Regular cardiac myocyte (primary cell): ENCODE measurements at places on chromosomes 12 and 14. TPM values are rescaled to one million over a fixed set of nuclear protein-coding genes. Genes with fewer than 3 reads are reported as not detected.

ACRBP gene
- total RNA-seq = under 0.01 TPM in 1 of 2 replicates, not detected in the other

PAX9 gene
- total RNA-seq = not detected in 2 replicates

GPR162 gene
- total RNA-seq = 0.96 and 2.5 TPM in 2 replicates

CRIP1 gene
- 0.28 and 5.4 TPM in 2 replicates for total RNA-seq

C1S gene
- total RNA-seq = 24.7 and 213 TPM in 2 replicates

LMNTD1 gene
- 0.38 TPM in 1 of 2 replicates, not detected in the other for total RNA-seq

M6PR gene
- total RNA-seq = 207 and 229 TPM in 2 replicates

PLXNC1 gene
- 1.5 and 2.3 TPM in 2 replicates for total RNA-seq

SIX4 gene
- total RNA-seq = 8.1 and 9.6 TPM in 2 replicates

ALX1 gene
- not detected in 2 replicates for total RNA-seq

ARID2 gene
- 13.2 and 14.8 TPM in 2 replicates for total RNA-seq

ERBB3 gene
- 0.38 and 0.56 TPM in 2 replicates for total RNA-seq

RACGAP1 gene
- total RNA-seq = 27.1 and 123 TPM in 2 replicates

DEPDC4 gene
- 1.7 and 3.4 TPM in 2 replicates for total RNA-seq
